Immature natural killer cell (primary cell): ENCODE measurements at places on chromosomes 2 and 18.

DNA sequence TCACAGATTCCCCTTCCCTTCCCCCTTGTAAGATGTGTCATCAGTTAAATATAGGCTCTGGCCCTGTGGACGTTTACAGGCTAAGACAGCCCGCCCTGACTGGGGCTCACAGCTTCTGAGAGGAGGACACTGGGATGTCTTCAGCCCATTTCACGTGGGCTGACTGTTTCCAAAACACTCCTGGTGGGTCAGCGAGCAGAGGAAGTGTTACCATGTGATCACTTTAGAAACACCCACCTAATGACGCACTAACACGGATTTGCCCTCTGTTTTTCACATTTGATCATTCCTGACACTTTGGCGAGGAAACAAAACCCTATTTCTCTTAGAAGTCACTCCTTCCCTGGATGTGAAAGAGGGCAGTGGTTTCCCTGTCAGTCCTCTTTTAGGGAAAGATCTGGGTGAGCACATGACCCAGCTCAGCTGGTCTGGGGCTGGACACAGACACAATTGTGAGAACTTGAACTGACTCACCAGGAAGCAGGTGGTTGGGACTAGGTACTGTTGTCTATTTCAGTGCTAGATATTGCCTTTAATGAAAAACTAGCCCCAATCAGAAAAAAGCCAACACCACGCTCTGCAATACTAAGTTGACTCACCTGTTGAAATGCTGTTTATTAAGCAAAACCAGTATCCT lies 38.8 kb downstream of the BMP10 start:
- peak; percentile 49 for DNase-seq

- no peak for DNase-seq
Observed at GRCh38 chr2:68418855-68419254, 48.2 kb downstream of the FBXO48 start.

DNA sequence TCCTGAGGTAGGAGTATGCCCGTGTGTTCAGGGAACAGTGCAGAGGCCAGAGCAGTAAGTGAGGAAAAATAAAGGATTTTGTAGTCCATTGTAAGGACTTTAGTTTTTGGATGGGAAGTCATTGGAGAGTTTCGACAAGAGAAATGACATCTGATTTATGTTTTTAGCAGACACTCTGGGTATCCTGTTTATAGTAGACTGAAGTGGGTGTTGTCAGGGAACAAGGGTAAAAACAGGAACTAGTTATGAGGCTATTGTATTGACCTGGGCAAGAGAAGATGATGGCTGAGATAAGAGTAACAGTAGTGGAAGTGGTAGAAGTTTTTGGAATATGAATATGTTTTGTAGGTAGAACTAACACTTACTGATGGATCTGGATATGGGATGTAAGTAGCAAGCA lies 59.8 kb downstream of the GTF2A1L start:
- no peak for DNase-seq

GRCh38 chr2:65479524-65479923 lies 47.1 kb upstream of the SPRED2 start:
- DNase-seq: no peak

DNA sequence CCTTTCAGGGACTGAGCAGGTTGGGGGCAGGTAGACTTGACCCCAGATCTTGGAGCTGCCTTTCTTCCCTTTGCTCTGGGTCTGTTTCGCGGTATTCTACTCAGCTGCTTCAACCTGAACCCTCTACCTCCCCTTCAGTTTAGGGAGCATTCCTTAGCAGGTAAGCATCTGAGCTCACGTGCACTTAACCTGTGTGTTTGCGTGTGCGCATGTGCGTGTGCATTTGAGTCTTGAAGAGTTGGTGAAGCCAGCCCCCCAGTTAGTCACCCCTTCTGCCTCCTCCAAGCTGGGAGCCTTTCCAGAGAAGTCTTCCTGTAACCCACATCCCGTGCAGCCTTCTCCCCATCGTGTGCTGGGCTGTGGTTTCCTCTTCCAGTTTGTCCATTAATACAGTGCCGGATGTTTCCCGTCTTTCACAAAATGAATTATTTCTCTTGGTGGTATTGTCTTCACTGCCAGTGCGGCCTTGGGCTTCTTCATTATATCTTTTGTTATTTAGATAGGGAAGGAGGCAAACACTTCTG lies 33.2 kb downstream of the B3GNT2 start:
- DNase-seq: no peak

DNA sequence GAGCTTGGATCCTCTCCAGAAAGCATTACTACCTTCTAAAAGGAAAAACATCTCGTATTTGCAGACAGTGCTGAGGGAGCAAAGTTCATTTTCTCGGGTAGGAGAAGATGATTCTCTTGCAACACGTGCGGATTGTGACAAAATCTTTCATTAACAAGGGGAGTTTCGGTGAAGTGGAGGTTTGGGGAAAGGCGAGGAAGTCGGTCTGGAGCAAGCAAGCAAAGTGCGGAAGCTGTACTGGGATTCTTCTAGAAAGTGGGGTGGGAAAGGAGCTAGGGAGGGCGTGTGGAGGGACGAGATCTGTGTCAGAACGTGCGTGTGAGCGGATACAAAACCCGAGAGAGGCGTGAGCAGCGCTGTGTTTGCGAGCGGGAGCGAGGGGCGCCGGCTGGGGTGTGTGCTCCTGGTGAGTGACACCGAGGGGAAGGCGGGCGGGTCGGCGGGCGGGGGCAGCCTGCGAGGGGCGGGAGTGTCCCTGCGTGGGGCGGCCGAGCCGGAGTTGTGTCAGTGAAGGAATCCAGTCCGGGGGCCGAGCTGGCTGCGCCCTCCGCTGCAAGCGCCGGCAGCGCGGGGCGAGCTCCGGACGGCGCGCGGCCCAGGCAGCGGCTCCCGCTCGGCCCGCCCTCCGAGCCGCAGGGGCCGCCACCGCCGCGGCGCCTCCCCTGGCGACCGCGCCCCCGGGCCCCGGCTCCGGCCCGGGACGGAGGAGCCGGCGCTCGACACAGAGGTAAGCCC lies at the start of gene SPATS2L:
SPATS2L (plus strand) TSS at position 498 of the 735 bp plus-strand sequence. CDS start 82,552 bp downstream, outside the sequence.
- DNase-seq: peak; percentile 28

DNA sequence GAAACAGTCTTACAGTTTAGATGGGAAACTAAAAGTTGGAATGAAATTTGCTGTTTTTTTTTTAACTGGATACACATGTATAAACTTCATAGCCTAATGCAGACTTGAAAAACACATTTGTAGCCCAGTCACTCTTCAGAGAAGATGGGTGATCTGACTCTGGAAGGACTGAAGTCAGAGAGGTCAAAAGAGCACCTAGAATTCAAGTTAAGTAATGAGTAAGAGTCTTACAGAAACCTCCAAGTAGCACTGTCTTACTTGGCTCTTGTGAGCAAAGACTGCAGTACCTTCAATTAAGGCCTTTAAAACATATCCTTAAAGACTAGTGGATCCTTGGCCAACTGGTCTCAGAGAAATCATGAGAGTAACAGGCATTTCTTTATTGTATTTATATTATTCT lies 41.9 kb downstream of the TRAPPC8 start:
- DNase-seq: no peak

DNA sequence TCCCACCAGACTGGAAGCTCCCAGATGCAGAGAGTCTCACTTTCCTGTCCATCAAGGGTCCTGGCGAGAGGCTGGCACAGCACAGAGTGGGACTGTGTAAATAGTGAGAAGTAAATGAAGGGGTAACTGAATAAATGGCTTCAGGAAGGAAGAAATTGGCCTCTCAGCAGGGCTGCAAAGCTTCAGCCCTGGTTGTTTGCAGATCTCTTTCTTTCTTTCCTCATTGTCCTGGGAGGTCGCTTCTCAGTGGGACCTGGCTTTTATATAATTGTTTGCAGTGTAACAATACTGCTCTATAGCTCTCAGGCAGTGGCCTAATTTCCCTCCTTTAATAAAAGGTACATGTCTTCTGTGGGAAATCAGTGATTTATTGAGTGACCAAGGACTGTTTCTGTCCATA lies 74.9 kb upstream of the GPR45 start:
- no peak for DNase-seq

DNA sequence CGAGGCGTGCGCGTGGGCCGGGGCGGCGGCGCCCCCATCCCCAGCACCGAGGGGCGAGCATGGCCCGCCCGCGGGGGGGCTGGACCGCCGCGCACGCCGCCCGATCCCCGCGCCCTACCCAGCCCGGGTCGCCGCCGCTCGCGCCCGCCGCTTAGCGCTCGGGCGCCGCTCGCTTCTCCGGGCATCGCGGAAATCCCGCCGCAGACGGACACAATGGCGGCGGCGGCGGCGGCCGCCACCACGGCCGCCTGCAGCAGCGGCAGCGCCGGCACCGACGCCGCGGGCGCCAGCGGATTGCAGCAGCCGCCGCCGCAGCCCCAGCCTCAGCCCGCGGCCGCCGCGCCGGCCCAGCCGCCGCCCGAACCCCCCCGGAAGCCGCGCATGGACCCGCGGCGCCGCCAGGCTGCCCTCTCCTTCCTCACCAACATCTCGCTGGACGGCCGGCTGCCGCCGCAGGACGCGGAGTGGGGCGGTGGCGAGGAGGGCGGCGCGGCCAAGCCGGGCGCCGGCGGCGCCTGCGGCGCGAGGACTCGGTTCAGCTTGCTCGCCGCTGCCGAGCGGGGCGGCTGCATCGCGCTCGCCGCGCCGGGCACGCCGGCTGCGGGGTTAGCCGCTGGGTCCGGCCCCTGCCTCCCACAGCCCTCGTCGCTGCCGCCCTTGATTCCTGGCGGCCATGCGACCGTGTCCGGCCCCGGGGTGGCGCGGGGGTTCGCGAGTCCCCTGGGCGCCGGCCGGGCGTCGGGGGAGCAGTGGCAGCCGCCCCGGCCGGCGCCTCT lies 453 bp downstream of the CABLES1 start:
- DNase-seq: peak; percentile 37

- DNase-seq: no peak
Observed at GRCh38 chr2:170214309-170214948, 36.5 kb downstream of the MYO3B start.

- no peak for DNase-seq
Observed at GRCh38 chr18:10141559-10141958, 227.7 kb downstream of the VAPA start.

- DNase-seq: no peak
Observed at GRCh38 chr2:170143045-170143717, 34.8 kb upstream of the MYO3B start.

GRCh38 chr2:127118038-127118437 lies 11.1 kb upstream of the BIN1 start:
- no peak for DNase-seq
